ENCODE measurements at places on chromosomes 7 and 10.

DNA sequence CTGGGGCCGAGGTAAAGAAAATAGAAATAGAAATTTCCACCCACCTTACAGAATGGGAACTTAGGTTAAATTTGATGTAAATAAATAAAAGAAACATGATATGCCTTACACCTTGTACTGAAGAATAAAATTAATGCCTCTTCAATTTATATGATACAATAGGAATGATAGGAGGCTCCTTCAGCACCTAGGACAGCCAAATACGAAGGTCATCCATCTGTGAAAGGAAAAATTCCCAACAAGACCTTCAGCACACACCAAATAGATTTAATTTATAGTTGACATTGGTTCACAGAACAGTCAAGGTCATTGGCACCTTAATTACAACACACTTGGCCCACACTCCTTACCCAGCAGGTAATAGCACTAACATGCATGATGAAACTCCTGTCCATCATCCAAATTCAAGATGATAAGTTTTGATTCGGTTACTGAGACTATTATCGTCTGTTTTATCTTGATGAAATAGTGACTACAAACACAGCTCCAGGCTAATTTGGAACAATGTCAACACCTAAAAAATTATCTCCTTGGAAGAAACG lies 250.9 kb downstream of the SNX13 start:
- no peak for DNase-seq

- DNase-seq = no peak
These were observed 2.4 kb upstream of the PKD1L1 start for GRCh38 chr7:47950714-47951113.

DNA sequence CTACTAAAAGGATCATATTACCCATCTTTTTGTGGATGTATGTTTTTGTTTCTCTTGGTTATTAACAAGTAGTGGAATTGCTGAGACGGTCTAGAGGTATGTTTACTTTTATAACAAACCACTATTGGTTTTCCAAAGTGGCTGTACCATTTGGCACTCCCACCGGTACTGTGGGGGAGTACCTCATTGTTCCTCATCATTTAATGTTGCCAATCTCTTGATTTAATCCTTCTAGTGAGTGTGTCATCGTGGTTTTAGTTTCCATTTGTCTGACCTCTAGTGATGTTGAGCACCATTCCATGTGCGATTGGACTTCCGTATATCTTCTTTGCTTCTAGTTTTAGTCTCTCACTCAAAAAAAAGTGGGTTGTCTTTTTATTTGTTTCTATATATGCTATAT lies 50.4 kb downstream of the RBM33 start:
- no peak for DNase-seq

DNA sequence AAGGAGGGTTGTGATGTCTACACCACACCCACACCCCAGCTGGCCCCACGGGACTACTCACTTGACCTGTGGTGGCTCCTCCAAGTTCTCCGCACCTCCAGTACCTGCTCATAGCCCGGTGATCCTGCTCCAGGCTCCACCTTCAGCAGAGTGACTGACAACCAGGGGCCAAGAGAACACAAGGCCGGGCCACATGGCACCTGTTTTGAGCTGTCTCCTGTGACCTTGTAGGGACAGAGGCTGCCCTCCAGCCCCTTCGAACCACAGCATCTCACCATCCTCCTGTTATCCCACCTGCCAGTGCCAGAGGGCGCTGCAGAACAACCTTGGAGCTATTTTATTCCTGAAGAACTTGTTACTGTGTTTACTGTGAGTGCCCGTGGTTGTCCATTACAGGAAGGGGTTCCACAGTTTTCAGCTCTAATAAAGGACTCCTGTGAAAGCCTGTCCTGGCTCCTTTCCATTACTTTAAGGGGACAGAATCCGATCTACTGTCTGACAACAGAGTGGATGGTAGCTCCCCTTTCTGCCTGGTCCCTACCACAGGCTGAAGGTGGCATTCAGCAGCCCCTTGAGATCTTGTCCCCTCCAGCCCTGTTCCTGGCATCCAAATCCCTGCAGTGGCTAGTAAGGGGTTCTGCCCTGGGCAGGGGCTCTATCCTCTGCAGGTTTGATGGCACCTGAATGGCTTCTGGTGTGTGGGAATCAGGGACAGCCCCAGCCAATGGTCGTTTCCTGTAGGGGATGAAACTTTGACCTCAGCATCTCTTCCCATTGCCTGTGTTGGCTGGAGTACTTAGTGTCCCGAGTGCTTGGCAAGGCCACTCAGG lies 50.8 kb downstream of the C10orf120 start:
- DNase-seq = no peak

DNA sequence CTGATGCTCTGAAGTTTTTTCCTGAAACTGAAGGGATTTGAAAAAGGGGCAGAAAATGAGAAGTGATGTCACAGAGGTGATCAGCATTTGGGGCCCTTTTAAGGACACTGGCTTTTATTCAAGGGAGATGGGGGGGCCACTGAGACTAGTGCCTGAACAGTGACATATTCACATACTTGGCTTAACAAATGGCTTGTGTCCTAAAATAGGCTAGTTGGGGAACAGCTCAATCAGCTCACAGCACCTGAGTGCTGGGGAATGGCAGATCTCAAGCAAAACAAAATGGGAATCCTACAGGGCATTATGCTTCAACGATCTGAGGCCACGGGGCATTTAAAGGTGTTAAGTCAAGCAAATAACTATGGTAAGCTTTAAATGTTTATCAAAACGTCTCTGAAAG lies 90.1 kb downstream of the UBE2H start:
- DNase-seq = no peak

DNA sequence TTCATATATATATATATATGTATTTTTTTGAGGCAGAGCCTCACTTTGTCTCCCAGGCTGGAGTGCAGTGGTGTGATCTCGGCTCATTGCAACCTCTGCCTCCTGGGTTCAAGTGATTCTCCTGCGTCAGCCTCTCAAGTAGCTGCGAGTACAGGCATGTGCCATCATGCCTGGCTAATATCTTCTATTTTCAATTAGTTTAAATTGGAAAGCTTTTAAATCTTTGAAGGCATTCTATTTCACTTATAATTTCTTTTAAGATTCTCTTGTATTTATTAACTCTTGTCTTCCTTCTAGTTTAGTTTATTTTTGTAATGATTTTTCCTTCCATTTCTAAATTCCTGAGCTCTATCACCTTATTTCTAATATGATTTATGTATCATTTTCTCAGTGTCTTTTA lies 71.2 kb downstream of the TPST1 start:
- no peak for DNase-seq

- DNase-seq = no peak
These were observed 6.5 kb upstream of the INMT start for GRCh38 chr7:30745261-30745941.

GRCh38 chr10:117218654-117219053 lies 21.4 kb downstream of the KCNK18 start:
- DNase-seq = no peak

DNA sequence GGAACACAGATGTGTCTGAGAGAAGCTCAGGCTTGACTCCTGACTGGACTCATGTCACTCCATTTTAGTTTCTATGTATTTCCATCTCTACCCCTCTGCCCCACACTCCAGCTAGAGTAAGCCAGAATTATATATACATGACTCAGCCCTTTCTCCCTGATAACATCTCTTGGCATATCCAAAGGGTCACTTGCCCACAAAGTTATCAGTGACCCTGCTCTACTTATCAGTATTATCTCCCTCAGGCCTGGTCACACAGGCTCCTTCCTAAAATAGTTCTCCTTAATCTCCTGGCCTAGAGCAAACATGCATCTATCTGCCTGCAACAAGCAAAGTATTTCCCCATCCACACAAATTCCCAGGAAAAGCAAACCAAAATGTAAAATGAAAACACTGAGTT lies 598.3 kb downstream of the SUGCT start:
- DNase-seq = no peak

DNA sequence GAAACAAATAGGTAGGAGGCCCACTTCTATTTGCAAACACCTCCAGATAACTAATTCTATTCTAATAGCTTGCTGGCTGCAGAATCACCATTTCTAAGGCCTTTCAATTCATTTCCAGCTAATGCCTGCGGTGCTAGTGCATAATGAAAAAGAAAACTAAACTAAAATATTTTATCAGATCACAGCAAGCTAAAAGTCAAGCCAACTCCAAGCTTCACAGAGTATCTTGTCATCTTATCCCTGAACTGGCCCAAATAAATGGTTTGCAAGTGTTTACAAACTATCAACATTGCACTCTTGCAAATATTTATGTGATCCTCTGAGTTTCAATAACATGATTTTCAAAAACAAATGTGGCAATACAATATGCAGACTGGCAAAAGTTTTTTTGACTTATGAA lies 166.0 kb downstream of the IPMK start:
- no peak for DNase-seq

- DNase-seq = no peak
These were observed 647.9 kb downstream of the CNTNAP2 start for GRCh38 chr7:146764458-146764857.

GRCh38 chr7:42128703-42129102 lies 108.3 kb downstream of the GLI3 start:
- DNase-seq = no peak

DNA sequence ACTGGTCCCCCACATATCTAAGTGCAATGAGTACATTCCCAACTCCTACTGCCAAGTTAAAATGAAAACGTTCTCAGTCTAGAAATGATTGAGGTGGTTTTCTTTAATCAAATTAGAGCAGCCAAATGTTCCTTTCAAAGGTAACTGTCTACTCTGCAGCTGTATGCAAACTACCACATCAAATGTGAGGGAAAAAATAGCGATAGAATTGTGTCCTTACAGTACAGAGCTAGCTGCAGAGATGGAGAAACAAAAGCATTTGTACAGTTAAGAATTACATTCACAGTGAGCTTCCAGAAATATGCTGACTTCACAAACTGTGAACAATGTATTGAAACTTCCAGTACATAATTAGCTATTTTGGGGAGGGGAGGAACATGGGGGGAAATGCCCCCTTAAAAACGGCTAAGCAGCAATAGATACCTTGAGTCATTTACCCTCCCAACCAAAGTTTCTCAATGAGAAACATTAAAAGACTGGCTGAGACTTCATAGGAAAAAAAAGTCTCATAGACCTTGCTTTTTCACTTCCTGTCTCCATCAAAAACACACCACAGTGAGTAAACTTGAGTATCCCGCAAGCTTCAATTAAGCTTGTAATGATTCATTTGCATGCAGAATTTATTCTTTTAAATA lies 22.9 kb downstream of the CDK6 start:
- DNase-seq = no peak

GRCh38 chr7:90025771-90026170 lies 128.5 kb upstream of the STEAP1 start:
- DNase-seq = no peak

GRCh38 chr10:120493411-120494312 lies 36.6 kb downstream of the PLPP4 start:
- DNase-seq = no peak

DNA sequence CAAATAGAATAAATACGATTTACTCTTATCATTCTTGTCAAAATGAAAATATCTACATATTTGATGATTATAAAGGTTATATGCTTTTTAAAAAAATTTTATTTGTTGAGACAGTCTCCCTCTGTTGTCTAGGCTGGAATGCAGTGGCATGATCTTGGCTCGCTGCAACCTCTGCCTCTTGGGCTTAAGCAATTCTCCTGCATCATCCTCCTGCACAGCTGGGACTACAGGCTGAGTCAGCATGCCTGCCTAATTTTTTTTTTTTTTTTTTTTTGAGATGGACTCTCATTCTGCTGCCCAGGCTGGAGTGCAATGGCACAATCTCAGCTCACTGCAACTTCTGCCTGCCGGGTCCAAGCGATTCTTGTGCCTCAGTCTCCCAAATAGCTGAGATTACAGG lies 48.9 kb downstream of the PUS7 start:
- no peak for DNase-seq

- DNase-seq = no peak
These were observed 186.2 kb downstream of the CFTR start for GRCh38 chr7:117666031-117666430.

- DNase-seq = no peak
These were observed 117.2 kb downstream of the ANLN start for GRCh38 chr7:36506820-36507219.

DNA sequence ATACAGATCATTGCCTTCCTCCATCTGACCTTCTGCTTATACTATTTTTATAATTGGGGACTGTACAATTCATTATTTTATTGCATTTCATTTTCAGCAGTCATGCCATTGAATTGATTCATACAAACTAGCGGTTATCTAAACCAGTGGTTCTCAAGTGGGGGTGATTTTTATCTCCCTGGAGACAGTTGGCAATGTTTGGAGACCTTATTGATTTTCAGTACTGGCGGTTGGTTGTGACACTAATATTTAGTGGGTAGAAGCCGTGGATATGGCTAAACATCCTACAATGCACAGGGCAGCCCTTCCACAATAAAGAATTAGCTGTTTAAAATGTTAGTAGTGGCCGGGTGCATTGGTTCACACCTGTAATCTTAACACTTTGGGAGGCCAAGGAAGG lies 765.9 kb downstream of the LRMDA start:
- no peak for DNase-seq
